ENCODE measurements at places on chromosomes 11 and 22. TPM values are rescaled to one million over a fixed set of nuclear protein-coding genes. Genes with fewer than 3 reads are reported as not detected.

The PPARA gene
- 1.8 TPM for total RNA-seq

The CASP12 gene
- total RNA-seq, result not detected

GRCh38 chr22:27632451-27633295 lies 168.9 kb downstream of the MN1 start:
- H3K4me3 ChIP-seq, result no peak overlapping the region
- peaks cover 14% of the 10 kb centered on the region for H3K27me3 ChIP-seq
- peaks cover 4% of the 10 kb centered on the region for H3K36me3 ChIP-seq
- peaks cover 7% of the 10 kb centered on the region for H3K4me1 ChIP-seq
- DNase-seq, result no peak
- H3K27ac ChIP-seq, result no peak overlapping the region

GRCh38 chr11:35917676-35918075 lies 26.2 kb upstream of the LDLRAD3 start:
- H3K36me3 ChIP-seq, result no peaks in the 10 kb centered on the region
- H3K27me3 ChIP-seq, result no peaks in the 10 kb centered on the region
- no peak for DNase-seq
- H3K4me1 ChIP-seq, result no peaks in the 10 kb centered on the region
- no peak overlapping the region for H3K4me3 ChIP-seq

DNA sequence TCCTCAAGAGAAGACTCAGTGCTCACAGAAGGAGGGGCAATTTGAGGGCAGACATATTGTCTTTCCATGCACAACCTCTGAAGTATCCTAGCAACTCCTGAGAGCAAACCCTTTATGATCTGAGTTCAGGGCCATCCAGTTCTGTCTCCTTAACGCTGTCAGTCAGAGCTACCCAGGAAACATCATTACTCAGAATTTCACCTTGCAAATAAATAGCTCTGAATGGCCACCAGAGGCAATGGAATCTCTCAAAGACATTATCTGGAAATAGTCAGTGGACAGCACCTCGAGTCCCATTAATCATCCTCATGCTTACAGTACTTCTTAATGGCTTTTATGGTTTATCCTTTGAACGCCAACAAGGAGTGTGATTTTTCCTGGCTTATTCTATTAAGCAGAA lies 656.1 kb downstream of the OPCML start:
- no peaks in the 10 kb centered on the region for H3K36me3 ChIP-seq
- no peak for DNase-seq
- H3K27ac ChIP-seq, result no peak overlapping the region
- no peaks in the 10 kb centered on the region for H3K27me3 ChIP-seq

DNA sequence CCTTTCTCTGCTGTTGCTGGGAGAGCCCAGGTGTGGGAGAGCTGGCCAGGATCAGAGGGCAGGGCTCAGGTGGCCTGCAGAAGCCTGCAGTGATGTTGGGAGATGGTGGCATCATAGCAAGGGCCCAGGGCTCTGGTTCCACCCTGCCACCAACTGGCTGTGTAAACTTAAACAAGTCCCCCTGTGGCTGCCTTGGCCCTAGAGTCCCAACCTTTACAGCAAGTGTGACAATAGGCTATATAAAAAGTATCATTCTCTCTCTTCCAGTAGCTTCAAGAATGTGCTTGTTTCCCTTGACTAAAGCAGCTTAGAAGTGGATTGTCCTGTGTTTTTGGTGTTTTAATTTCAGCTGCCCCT lies 201.8 kb upstream of the E2F8 start:
- no peak for DNase-seq
- peak overlapping the region; percentile 3 for H3K4me3 ChIP-seq
- peaks cover 9% of the 10 kb centered on the region for H3K27me3 ChIP-seq
- no peaks in the 10 kb centered on the region for H3K36me3 ChIP-seq
- peaks cover 22% of the 10 kb centered on the region for H3K4me1 ChIP-seq

DNA sequence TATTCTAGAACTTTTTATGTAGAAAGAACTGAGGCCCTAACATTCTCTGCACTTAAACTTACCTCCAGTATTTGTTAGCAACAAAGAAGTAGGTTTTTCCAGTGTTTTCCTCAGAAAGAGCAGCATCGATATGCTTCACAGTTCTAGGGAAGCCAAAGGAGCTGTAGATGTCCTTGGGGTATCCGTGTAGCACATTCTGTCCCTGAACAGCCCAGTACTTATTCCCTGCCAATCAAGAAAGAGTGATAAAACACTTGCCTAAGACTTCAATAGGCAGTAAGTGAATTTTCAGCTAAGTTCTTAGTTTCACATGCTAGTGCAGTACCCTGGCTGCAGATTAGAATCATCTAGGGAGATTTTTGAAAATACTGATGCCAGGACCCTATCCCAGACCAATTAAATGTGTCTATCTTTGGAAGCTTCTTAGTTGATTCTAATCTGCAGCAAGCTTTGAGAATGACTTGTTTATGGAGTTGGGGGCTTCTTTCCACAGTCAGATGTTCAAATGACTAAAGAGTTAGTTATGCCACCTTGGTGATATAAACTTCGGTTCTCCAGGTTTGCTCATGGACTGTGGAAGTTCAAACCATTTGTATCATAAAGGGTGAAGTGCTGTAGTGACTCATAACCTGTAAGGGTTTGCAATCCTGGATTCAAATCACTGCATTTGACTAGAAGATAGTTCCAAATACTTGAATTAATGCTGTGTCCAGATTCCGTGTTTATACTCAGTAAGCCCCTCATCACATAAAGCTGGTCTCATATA lies 6.5 kb downstream of the MMP1 start:
- no peaks in the 10 kb centered on the region for H3K36me3 ChIP-seq
- H3K27me3 ChIP-seq, result no peaks in the 10 kb centered on the region
- DNase-seq, result no peak
- no peak overlapping the region for H3K4me3 ChIP-seq
- peaks cover 4% of the 10 kb centered on the region for H3K4me1 ChIP-seq

DNA sequence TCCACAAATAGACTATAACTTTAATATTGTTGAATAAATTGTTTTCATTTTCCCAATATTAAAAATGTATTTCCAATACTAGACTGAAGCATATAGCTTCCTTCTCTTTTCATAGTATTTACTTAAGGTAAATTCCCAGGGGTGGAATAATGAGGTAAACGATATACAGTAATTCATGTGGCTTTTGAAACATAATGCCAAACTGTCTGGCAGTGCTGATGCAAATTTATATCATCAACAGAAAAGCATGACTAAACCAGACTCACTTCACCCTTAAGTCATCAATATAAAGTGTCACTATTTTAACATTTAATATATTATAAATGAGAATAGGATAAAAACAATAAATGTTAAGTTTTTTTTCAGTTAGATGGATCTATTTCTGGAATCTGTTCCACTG lies 13.6 kb downstream of the C2CD3 start:
- H3K4me1 ChIP-seq, result peaks cover 14% of the 10 kb centered on the region
- H3K36me3 ChIP-seq, result no peaks in the 10 kb centered on the region
- H3K27me3 ChIP-seq, result no peaks in the 10 kb centered on the region
- no peak overlapping the region for H3K27ac ChIP-seq
- no peak for DNase-seq
